B cell (primary cell): ENCODE measurements at places on chromosomes 1 and 21.

GRCh38 chr1:162420120-162420519 lies 8.2 kb upstream of the SH2D1B start:
- DNase-seq, result no peak

DNA sequence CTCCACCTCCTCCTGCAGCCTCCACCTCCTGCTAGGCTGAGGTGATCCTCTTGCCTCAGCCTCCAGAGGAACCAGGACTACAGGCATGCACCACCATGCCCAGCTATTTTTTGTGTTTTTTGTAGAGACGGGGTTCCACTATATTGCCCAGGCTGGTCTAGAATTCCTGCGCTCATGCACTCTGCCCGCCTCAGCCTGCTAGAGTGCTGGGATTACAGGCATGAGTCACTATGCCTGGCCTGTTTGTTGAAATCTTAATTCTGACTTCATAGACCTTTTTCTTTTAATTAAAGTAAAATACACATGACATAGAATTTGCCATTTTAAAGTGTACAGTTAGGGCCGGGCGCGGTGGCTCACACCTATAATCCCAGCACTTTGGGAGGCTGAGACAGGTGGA lies 42.7 kb downstream of the FAAP20 start:
- DNase-seq, result no peak

DNA sequence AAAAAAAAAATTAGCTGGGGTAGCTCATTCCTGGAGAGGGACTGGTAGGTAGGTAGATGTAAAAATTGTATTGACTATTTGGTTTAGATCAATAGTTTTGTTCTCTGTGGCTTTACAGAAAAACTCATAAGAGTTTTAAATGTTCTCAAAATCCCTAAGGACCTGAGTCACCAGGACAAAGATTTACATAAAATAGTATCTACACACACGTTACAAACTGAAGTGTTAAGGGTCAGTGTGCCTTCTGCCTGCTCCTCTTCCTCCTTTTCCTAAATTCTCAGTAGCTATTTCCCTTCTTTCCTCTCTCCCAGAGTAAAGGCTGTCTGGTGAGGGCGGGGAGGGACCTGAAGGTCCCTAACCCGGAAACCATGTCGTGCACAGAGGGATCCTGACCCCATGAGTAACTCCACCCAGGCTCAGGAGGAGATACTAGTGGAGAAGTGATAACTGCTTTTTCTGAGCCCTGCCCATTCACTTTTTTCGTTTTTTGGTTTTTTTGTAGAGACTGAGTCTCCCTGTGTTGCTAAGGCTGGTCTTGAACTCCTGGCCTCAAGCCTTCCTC lies 8.1 kb downstream of the PLEKHM2 start:
- no peak for DNase-seq

DNA sequence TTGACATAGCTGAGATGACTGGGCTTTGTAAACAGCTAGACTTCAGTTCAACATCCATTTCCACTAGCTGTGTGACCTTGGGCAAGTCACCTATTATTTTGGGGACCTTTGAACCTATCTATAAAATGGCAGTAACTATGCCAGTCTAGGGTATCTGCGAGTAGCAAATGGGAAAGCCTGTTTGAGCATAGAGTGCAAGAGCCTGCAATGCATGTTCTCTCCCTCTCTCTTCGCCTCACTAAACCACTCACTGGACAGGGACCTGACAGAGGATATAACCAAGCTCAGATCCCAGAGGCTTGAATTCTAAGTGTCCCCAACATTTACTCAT lies 39.7 kb downstream of the DPT start:
- DNase-seq, result no peak

DNA sequence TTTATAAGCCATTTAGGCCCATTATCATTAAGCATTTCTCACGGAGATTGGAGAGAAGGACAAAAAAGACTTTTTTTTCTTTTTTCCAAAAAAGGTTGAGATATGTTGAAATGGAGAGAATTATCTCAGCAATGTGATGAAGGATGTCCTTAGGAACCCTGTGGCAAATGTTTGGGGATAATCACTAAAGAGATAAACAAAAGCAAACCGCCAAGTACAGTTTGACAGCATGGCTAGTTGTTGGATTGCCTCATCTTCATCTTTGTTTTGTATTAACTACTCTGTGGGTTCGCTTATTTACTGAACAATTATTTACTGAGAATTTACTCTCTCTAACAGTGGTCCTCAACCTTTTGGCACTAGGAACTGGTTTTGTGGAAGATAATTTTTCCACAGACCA lies 97.4 kb upstream of the HP1BP3 start:
- no peak for DNase-seq

DNA sequence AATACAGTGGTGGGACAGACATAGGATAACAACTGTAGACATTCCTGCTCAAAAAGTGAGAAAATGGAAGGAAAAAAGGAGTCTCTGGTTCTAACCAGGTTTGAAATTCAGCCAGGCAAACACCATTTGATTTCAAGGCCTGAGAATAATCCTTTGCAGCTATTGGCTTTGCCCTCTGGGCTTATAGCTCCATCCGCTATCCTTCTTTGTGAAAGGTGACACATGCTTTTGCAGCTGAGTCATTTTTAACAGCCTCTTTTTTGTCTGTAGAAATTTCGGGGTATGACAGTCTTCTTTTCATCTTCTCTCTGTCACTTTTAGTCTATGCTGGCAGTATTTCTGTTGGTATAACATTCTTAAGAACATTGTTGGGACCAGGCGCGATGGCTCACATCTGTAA lies 16.2 kb downstream of the SDHC start:
- DNase-seq, result no peak

DNA sequence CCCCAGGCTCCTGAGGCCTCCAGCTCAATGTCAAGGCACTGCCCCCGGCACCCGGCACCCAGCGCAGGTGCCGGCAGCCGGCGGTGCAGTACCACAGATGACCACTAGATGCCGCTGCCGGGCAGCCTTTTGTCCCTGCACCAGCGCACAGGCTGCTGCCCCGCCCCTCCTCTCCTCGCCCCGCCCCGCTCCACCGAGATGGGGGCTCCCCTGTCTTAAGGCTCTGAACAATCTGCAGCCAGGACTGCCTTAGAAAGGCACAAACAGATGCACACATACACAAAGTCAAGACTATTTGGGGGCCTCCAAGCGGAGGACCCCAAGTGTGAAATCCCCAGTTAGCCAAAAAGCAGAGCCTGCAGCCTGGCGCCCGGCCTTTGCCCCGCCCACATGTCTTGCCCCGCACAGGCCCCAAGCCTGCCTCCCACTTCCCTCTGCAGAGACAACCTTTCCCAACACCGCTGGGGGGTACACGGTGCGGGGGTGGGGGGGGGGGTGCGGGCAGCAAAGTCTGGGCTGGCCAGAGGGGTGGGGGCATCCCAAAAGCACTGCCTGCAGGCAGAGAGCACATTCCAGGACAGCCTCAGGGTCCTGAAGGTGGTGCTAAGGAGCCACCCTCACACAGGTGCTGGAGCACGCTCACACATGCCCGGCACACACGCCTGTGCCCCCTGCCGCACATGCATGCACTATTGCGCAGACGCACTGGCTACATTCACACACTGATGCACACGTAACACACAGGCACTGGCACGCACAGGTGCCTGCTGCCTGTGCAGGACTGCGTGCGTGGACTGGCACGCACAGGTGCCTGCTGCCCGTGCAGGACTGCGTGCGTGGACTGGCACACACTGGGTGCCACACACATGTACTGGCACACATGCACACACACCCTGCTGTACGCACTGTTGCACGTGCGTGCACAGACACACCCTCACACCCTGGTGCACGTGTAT lies 37.1 kb downstream of the ARHGEF16 start:
- peak; percentile 89 for DNase-seq

DNA sequence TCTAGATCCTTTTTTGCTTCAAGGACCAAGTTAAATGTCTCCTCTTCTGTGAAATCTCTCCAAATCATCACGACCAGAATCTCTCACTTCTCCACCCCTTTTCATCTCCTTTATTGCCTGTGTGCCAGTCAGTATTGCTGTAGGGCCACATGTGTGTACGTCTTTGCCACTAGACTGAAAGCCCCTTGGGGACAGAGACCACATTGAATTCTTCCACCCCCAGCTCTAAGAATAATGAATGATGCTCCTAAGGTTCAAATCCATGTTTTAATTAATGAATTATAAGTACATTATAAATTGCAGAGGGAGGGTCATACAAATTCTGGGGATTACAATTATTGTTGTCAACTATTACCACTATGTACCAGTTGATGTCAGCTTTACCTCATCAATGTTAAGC lies 343.8 kb downstream of the USP25 start:
- no peak for DNase-seq

DNA sequence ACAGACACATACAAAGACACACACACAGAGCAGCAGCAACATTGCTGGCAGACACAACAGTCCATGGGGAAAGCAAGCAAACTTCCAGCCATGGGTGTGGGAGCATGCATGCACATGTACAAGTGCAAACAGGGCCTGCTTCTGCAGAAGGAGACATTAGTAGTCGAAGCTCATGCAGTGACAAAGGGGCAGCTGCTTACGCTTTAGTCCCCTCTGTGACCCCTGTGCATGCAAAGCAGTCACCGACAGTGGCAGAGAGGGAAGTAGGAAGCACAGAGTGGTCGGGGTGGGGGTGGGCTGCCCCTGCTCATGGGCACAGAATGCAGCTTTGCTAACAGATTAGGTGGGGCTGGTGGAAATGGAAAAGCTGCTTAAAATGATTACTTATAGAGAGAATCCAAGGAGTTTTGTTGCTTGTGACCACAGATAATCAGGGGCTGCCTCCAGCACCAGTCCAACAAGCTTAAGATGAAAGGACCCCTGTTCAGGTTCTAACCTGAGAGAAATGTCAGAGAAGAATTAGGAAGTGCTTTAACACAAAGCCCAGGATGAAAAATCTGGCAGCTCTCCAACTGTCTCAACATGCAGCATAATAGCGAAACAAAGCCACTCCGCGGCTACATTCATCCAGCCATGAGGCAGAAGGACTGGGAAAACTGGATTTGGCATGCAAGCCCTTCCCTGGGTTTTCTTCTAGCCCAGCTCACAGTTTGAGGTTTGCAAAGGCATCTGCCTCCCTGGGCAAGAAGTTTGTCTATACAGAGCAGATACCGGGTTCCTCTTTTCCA lies 378.9 kb downstream of the KCNH1 start:
- no peak for DNase-seq

GRCh38 chr1:194600716-194601115 lies 1414.3 kb upstream of the B3GALT2 start:
- no peak for DNase-seq

- no peak for DNase-seq
Measured at GRCh38 chr1:159829822-159830465, 3.3 kb downstream of the SLAMF8 start.

DNA sequence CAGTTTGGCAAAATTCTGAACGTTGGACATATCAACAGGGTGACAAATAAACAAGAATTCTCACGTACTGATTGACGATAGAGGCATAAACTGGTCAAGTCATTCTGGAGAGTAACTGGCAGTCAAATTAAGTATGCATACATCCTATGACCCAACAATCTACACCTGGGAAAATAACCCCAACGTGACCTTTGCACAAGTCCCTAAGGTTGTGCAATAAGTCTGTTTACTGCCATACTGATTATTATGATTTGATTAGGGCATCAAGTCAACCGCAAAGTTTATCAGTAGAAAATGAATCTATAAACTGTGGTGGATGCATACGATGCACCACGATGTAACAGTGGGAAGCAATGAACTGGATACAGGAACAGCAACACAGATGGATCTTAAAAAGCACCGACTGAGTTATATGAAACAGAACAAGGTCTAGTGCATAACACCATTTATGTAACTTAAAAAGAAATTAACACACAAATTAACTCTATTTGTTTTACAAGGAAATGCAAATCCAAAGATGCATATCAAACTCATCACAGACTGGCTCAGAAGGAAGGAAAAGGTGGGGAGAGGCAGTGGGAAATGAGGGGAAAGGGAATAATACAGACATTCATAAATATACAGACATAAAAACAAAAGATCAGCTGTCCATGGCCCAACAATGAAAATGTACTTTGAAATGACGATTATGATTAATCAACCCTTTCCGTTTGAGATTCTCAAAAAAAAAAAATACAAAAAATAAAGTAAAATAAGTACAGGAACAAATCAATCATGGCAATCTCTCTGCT lies 41.0 kb upstream of the SEC16B start:
- no peak for DNase-seq

DNA sequence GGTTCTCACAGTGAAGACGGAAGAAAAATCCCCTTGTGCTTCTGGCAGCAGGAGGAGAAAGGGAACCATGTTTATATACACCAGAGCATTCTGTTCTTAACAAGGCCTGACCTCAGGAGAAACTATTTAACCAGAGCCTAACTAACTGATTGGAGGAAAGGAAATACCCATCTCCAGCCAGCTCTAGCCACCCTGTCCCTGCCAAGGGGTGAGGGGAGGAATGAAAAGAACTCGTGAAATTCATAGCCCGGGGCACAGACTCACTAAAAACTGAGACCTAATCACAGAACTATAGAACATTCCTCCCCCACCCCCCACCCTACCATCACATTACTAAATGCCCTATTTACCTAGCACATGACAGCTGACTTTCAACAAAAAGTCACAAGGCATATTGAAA lies 65.0 kb downstream of the KCNH1 start:
- no peak for DNase-seq

DNA sequence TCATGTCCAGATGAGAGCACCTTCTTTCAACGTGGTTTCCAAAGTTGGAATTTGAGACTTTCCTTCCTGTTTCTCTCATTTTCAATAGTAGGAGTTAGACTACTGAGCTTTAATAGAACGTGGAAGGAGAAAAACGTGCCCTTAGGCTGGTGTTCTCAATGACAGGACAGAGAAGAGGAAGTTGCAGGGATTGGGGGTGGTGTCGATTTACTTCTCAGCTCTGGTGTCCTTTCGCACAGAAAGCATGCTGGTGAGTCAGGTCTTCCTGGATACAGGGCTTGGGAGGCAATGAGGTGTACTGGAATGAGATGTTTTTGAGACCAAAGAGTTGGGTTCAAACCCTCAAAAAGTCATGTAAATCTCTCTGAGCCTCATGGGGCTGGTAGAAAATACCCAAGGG lies 67.1 kb downstream of the HIVEP3 start:
- peak; percentile 38 for DNase-seq

DNA sequence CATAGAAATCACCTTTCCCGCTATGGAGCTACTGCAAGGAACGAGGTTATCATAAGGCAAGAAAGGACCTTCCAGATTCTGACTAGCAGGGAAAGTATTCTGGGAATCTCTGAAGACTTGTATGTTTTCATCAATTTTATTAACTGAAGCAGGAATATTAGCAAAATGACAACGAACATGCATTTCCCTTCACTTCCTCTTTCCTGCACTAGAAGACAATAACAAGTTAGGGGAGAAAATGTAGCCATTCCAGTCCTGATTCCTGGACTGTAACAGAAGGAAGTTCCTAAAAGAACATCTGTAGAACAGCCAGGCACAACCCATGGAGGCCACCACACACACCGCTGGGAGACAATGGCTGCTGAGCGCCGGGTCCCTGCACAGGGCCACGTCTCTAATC lies 106.8 kb downstream of the RAVER2 start:
- no peak for DNase-seq

DNA sequence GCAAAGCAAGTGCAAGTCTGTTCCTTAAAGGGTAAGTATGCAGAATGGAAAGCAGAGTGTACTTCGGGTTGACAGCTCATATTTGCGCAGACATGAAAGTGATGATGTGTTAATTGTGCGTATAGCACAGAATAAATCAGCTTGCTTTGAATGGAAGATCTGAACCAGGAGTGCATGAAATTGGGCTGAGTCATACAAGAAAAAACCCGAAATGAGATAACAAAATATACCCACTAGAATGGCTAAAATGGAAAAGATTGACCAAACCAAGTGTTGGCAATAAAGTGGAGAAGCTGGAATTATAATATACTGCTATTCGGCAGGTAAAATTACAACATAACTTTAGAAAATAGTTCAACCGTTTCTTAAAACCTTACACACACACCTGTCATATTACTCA lies 28.5 kb downstream of the CR1L start:
- no peak for DNase-seq
